Natural killer cell treated with Interleukin-12 subunit alpha and Interleukin-12 subunit beta and Interleukin-15 and Interleukin-18, amount 100 ng/mL, for 72 hours (primary cell): ENCODE measurements at places on chromosomes 11 and 22. TPM values are rescaled to one million over a fixed set of nuclear protein-coding genes. Genes with fewer than 3 reads are reported as not detected.

Gene CHST1
- not detected for total RNA-seq

Gene CD248
- 0.59 TPM for total RNA-seq

DNA sequence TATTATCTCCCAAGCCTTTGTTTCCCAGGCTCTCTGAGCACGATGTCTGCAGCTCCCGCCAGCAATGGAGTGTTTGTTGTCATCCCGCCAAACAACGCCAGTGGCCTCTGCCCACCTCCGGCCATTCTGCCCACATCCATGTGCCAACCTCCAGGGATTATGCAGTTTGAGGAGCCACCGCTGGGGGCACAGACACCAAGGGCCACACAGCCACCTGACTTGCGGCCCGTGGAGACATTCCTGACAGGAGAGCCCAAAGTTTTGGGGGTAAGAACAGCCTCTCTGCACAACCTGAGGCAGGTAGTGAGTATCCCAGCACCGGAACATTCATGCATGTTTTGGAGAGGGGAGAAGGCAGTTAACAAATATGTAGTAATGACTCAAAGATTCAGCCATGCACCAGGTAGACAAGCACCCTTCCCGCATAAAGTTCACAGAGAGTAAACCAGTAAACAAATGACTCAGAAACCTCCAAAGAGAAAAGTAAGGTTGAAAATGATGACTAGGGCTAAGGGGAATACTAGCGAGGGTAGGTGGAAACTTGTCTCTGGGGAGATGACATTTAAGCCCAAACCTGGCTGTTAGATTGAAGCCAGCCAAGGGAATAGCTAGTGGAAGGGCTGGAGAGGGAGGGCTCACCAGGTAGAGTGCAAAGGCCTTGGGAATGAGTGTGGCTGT lies 7.2 kb downstream of the MS4A15 start:
- no peaks in the 10 kb centered on the region for H3K36me3 ChIP-seq
- H3K27ac ChIP-seq: no peak overlapping the region
- no peak for DNase-seq
- no peaks in the 10 kb centered on the region for H3K4me1 ChIP-seq

GRCh38 chr11:67470337-67471002 lies 1.4 kb upstream of the TMEM134 start:
- H3K36me3 ChIP-seq: no peaks in the 10 kb centered on the region
- DNase-seq: no peak
